ENCODE measurements at places on chromosomes 3 and 15. TPM values are rescaled to one million over a fixed set of nuclear protein-coding genes. Genes with fewer than 3 reads are reported as not detected.

The CCR1 gene
- total RNA-seq = not detected

The AGBL1 gene
- not detected for total RNA-seq

The OR5K3 gene
- not detected for total RNA-seq

The MYLK gene
- total RNA-seq = 16.7 TPM

The ERC2 gene
- total RNA-seq = not detected

The BTLA gene
- total RNA-seq = not detected

The LSG1 gene
- 31.3 TPM for total RNA-seq

The HRG gene
- not detected for total RNA-seq

The GOLGA8R gene
- 0.26 TPM for total RNA-seq

The C3orf80 gene
- total RNA-seq = 1.6 TPM

The CCR3 gene
- not detected for total RNA-seq

The GABRB3 gene
- 82.7 TPM for total RNA-seq

The COPG1 gene
- 78.5 TPM for total RNA-seq

The PARP3 gene
- total RNA-seq = 8.3 TPM

The NOP10 gene
- total RNA-seq = 535 TPM

The RYR3 gene
- not detected for total RNA-seq

The PPP1R14D gene
- 0.33 TPM for total RNA-seq

The GPR15 gene
- total RNA-seq = not detected

The PRR23E gene
- total RNA-seq = not detected

The NDN gene
- not detected for total RNA-seq

The HYAL1 gene
- total RNA-seq = 1.00 TPM

The SAMMSON gene
- not detected for total RNA-seq

The NANOGP8 gene
- total RNA-seq = not detected

The VPS33B gene
- total RNA-seq = 12.3 TPM

The SERINC4 gene
- total RNA-seq = not detected

The SMAD3 gene
- 135 TPM for total RNA-seq

The TLR9 gene
- total RNA-seq = not detected

The GDPGP1 gene
- total RNA-seq = 4.3 TPM

The DPPA4 gene
- total RNA-seq = not detected

The GOLGA8J gene
- 0.12 TPM for total RNA-seq

All from A549 treated with Mapracorat at 1 μM for 4 hours (cell line).